ENCODE measurements at places on chromosomes 11 and 22.
A peak's percentile ranks its signal among the peaks of the same experiment; 100 is the strongest.

DNA sequence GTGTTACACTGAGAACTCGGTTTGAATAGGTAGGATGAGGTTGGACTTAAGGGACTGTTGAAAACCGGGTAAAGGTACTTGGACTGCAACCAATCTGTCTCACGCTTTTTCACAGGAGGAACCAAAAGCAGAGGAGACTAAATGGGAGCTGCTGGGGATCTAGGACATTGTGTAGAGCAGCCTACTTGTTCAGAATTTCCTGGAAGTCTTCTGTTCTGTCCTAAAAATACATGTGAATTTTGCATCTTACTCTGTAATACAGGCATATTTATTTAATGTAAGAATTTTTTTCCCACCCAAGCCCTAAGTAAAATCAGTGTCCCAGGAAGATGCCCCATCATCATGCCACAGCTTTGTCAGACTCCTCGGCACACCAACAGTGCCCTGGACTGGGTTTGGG is 52.1 kb upstream of the TBCEL start:
- DNase-seq: no peak

GRCh38 chr22:24466716-24467328 is 28.3 kb upstream of the UPB1 start:
- DNase-seq: no peak

DNA sequence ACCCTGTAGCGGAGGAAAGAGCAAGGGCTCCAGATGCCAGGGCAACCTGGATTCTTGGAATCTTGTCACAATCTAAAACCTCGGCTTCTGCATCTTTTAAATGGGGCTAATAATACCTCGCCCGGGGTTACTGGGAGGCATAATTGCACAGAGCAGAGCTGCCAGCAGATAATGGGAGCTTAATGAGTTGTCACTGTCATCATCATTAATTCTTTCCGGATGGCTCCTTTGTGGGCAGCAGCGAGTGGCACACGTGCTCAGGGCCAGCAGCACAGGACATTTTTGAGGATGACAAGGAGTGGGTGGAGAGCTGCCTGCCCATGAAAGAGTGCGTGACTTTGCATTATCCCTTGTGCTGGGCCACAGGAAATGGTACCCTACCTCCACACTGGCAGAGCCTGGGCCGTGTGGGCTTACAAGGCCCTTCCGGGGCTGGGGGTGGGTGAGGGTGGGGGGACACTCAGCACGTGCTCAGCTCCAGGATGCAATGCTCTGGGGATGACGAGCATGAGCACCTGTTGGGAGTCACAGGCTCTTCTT is 5.7 kb downstream of the PDGFB start:
- peak; percentile 50 for DNase-seq

GRCh38 chr11:60563553-60564235 is 48.5 kb downstream of the MS4A13 start:
- peak; percentile 87 for DNase-seq

DNA sequence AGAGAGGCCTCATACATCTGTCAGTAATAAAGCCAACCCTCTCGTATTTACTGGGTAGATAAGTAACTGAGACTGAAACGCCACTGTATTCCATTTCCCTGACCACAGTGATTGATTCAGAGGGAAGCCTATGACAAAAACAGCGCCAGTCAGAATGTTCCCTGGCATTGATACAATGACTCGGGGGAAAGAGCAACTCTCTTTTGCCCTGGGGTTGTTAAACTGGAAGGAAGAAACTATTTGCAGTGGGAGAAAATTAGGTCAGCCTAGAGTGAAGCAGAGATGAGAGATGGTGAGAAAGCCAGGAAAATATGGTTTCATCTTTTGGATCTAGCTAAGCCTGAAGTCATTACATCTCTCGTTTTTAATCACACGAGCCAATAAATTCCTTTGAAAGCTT is 48.6 kb upstream of the RBFOX2 start:
- no peak for DNase-seq

DNA sequence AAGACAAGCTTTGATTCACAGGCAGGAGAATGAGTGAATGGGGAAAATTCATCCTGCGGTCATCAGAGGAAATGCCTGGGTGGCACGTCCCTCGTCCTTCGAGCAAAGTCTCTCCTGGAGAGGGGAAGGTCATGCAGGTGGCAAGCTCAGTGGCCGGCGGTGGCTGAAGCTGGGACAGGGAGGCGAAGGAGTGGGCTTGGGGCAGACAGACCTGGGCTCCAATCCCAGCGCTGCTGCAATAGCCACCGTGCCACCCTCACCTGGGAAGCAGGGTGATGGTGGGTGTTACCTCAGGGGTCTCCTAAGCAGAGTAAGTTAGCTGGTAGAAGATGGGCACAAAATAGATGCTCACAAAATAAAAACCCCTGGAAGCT is 22.4 kb upstream of the CACNG2 start:
- no peak for DNase-seq

DNA sequence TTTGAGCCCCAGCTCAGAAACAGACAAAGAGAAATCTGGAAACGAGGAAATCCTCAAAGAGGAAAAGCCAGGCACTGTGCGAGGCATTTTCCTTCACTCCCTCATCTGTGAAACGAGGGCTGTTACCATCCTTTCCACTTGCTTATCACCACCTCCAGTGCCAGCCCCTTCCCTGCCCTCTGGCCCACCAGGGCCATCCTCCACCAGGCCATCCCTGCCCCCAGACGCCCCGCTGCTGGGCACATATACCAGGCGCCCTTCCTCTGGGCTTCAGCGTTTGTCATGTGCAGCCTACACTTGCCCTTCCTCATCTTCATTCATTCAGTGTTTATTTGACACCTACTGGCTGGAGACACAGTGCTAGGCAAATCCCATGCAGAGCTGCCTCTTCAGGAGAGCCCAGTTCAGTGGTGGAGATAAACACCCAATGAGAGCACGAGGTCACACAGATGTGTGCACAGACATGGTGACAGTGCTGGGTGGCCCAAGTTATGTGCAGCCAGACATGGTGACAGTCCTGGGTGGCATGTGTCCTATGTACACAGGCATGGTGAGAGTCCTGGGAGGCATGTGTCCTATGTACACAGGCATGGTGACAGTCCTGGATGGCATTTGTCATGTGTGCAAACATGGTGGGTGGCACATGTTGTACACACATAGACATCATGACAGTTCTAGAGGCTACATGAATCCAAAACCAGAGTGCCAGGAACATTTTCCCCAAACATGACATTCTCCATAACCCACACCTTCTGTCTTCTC is 9.7 kb downstream of the SPTBN2 start:
- no peak for DNase-seq

DNA sequence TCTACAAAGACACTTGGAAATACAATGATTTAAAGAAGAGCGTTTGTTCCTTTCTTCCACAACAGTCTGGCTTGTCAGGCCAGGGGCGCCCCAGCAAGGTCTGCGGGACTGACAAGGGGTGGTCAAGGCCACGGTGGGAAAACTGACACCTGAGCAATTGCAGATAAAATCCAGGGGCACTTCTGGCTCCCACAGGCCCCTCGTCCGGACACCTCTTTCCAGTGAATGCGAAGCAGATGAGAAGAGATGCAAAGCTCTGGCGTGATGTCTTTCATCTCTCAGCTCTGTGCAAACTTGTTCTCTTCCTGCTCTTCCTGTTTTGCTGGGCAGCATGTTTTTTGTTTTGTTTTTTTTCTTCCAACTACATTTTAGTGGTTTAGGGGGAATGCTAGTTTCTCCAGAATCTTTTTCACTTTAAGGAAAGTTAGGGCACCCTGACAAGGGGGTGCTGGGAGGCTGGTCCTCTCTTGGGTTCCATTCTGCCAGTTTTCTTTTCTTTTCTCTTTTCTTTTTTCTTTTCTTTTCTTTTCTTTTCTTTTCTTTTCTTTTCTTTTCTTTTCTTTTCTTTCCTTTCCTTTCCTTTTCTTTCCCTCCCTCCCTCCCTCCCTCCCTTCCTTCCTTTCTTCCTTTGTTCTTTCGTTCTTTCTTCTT is 11.1 kb upstream of the CBX6 start:
- DNase-seq: no peak

GRCh38 chr11:120137611-120138521 is at the start of gene TRIM29:
TSS of gene TRIM29 (minus strand) at chr11:120138113. CDS start at chr11:120138031, 82 bp downstream.
- DNase-seq: peak; percentile 38

- no peak for DNase-seq
Measured at GRCh38 chr22:26885441-26886261, 228.3 kb downstream of the MIAT start.

All from NCI-H748 treated with DMSO at 0.1 percent for 48 hours (cell line).